ENCODE measurements at places on chromosomes 2 and 18. TPM values are rescaled to one million over a fixed set of nuclear protein-coding genes. Genes with fewer than 3 reads are reported as not detected.

The ZCCHC2 gene
- 18.6 TPM for polyA plus RNA-seq

The WNT10A gene
- 1.1 TPM for polyA plus RNA-seq

The PAX3 gene
- polyA plus RNA-seq: not detected

The CCDC85A gene
- polyA plus RNA-seq: 1.8 TPM

The RUFY4 gene
- 0.36 TPM for polyA plus RNA-seq

The FAM110C gene
- 10.0 TPM for polyA plus RNA-seq

The SERPINB2 gene
- polyA plus RNA-seq: not detected

The CRYBA2 gene
- not detected for polyA plus RNA-seq

GRCh38 chr2:113806217-113806913, 49.9 kb upstream of the SLC35F5 start:
- no peak for DNase-seq

DNA sequence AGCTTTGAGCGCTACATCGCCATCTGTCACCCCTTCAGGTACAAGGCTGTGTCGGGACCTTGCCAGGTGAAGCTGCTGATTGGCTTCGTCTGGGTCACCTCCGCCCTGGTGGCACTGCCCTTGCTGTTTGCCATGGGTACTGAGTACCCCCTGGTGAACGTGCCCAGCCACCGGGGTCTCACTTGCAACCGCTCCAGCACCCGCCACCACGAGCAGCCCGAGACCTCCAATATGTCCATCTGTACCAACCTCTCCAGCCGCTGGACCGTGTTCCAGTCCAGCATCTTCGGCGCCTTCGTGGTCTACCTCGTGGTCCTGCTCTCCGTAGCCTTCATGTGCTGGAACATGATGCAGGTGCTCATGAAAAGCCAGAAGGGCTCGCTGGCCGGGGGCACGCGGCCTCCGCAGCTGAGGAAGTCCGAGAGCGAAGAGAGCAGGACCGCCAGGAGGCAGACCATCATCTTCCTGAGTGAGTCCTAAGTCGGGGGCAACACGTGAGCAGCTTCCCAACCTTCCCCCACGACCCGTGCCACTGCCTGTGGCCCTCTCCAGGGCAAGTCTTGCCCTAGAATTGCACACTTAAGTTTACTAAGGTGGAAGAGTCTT, 928 bp downstream of the GPR39 start:
- no peak for DNase-seq

DNA sequence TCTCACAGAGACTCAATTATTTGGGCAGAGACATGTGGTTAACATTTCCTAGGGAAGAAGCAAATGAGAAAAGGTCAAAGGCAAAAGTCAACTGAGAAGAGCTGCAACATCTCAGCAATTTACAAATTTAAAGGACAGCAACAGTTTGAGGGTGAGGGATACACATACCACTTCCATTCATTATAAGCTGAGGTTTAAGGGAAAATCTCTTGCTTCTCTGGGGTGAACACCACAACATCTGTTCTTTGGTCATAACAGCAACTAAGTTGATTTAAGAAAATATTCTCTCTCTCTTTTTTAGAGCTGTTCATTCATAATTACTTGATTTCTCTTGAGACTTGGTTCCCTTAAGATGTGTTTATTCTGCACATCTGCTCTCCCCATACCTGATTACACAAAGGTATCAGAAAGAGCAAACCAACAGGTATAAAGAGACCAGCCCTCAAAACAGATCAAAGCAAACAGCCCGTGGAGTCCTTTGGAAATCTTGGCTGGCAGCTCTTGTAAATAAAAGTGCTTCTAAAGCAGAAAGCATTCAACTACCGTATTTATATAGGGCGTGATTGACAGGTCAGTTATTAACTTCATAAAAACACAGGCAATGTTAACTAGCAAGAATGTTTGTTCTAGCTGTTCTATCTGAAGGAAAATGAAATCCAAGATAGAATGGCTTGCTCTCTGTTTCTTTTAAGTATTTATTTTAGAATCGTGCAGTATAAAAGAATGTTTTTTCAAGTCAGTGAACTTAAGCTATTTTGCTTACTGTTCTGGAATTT, 132.8 kb downstream of the THADA start:
- DNase-seq: peak; percentile 61

DNA sequence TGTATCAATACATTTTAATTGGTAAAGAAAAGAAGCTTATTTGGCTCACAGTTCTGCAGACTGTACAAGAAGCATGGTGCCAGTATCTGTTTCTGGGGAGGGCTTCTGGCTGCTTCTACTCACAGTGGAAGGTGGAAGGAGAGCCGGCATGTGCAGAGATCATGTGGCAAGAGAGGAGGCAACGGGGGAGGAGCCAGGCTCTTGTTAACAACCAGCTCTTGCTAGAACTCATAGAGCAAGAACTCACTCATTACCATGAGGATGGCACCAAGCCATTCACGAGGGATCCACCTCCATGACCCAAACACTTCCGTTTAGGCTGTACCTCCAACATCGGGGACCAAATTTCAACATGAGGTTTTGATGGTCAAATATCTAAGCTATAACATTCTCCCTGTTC, 7.5 kb downstream of the PARD6G start:
- no peak for DNase-seq

- no peak for DNase-seq
These were observed 2.1 kb downstream of the SLC39A10 start for GRCh38 chr2:195659114-195659513.

DNA sequence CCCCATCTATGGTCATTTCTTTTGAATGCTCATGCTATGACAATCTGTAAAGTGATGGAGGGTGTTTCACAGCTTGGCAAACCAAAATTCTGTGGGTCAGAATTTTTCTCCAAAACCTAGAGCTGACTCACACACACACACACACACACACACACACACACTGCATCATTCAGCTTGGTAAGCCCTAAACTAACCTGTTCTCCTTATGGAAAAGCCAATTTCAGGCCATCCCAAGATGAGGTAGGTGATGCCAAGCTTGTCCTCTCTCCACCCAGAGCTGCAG, 45.0 kb upstream of the NRP2 start:
- DNase-seq: no peak

DNA sequence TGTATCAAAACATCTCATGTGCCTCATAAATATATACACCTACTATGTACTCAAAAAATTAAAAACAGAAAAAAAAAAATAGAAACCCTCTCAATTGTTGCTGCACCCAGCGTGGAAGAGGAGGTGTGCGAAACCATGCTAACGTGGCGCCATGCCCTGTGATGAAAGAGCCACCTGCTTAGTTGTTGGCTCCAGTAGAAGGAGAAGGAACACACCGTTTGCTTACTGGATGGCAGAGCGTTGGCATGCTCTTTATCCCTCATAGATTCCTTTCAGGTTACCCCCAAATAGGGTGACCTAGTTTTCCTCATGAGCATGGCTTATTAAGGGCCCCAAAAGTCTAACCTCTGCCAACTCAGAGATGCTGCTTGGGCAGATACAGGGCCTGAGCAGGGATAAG, 332.1 kb downstream of the AGAP1 start:
- DNase-seq: no peak

- no peak for DNase-seq
These were observed 109.7 kb downstream of the ATL2 start for GRCh38 chr2:38267270-38267925.

DNA sequence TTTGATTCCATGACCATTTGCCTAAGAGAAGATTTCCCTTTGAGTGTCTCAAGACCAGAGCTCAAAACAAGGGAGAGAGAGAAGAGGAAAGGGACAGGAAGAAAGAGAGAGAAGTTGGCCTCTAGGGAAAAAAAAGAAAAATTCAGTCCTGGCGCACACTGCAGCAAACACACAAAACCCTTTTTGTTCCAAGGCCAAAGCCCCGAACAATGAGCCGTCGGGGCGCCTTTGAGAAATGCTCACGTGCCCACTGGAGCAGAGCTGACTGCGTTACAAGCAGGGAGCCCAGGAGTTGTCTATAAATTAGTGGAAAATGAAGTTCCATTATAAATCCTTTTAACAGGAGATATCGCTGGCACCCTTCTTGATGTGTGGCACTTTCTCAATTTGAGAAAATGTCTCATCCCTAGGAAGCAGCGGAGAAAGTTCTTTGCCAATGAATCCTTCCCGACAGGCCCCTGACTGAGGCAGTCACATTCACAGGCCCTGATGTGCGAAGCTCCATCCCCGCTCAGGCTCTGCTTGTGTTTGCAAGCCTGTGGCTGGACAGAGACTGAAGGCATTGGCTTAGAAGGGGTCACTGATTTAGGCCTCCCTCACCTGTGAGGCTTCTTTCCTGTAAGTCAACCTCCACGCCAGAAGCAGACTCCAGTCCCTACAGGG, 32.1 kb upstream of the NCKAP5 start:
- no peak for DNase-seq

GRCh38 chr2:9755008-9755407, 88.3 kb upstream of the TAF1B start:
- DNase-seq: no peak

- DNase-seq: no peak
These were observed 44.8 kb downstream of the KCMF1 start for GRCh38 chr2:85015653-85016360.

DNA sequence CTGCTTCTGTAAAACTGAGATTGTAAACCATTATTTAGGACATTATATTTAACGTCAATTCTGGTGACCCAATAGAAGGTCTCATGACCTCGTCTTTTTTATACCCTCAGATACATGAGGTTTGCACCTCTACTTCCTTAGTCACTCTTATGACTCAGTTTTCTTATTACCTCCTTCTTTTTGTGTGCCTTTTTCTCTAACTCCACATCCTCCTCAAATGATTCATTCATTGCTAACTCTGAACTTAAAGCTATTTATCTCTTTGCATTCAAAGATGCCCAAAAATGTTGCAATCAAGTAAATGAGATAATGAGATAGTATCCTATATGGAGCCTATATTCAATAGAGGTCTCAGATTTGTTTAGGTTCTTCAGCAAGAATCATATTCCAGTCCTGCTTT, 121.0 kb upstream of the KYNU start:
- DNase-seq: no peak

- no peak for DNase-seq
These were observed 37.8 kb upstream of the FAM110C start for GRCh38 chr2:84121-84520.

GRCh38 chr2:162063899-162064298, 10.1 kb downstream of the DPP4 start:
- DNase-seq: no peak

- no peak for DNase-seq
These were observed 73.8 kb downstream of the MAP3K20 start for GRCh38 chr2:173149491-173149890.

GRCh38 chr2:128421286-128421685, 102.6 kb upstream of the HS6ST1 start:
- no peak for DNase-seq

DNA sequence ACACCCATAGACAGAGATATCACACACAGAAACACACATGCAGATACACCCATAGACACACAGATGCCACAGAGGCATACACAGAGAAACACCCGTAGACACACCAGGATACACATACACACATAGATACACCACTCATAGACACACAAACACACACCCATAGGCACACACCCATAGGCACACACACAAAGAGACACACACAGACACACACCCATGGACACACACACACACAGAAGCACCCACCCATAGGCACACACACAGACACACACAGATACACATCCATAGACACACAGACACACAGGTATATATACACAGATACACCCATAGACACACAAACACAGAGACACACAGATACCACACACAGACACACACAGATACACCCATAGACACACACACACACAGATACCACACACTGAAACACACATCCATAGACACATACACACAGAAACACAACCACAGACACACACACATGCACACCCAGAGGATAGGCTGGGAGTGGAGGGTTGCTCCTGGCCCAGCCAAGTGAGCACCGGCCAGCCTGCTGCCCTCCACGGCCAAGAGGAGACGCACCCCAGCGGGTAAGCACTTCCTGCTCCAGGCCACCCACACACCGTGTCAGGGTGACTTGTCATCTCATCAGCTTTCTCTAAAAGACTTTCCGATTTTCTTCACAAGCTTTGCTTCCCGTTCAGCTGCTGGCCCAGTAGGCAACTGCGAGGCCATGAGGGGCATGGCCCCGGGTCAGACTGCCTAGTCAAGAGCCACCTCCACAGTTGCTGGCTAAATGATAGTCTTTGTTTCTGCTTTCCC, 14.1 kb upstream of the CNNM3 start:
- DNase-seq: no peak

- DNase-seq: no peak
These were observed 26.8 kb downstream of the SERPINB4 start for GRCh38 chr18:63617049-63617914.

DNA sequence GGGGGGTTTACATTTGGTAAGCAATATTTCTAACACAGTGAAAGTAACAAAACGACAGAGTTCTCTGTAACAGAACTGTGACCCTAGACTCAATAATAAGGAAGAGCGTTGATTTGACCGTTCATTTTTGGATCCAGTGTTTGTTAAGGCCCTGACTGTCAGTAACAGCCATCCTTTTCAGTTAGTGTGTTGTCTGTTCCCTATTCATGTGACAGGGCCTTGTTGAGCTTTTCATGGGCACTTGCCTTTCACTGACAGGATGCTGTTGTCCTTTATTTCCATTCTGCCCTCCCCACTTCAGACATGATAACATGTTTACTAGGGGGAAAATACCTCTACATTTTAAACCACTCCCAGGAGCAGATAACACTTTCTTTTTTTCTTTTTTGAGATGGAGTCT, 45.8 kb downstream of the MAP4K4 start:
- no peak for DNase-seq

GRCh38 chr2:62540408-62541168, 34.6 kb upstream of the TMEM17 start:
- no peak for DNase-seq

- no peak for DNase-seq
These were observed 25.5 kb upstream of the IHH start for GRCh38 chr2:219086196-219086595.

GRCh38 chr18:25503567-25504081, 151.7 kb upstream of the ZNF521 start:
- DNase-seq: peak; percentile 73

DNA sequence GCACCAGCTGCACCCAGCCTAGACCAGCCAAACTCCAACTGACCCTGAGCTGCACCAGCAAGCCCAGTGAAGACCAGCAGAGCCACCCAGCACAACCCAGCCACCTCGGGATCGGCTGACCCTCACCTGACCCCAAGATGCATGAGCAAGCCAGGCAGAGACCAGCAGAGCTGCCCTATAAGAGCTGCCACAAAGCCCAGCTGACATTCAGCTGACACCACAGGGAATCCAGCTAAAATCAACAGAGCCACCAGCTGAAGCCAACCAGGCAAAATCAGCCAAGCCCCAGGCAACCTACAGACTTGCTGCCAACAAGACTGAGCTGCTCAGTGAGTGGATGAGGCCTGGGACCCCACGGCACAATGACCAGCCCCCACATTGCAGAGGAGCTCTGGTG, 54.6 kb downstream of the CYP27C1 start:
- DNase-seq: no peak

All from renal pelvis (tissue), 12 donors.